ENCODE measurements at places on chromosomes 6 and 20.
A peak's percentile ranks its signal among the peaks of the same experiment; 100 is the strongest.

DNA sequence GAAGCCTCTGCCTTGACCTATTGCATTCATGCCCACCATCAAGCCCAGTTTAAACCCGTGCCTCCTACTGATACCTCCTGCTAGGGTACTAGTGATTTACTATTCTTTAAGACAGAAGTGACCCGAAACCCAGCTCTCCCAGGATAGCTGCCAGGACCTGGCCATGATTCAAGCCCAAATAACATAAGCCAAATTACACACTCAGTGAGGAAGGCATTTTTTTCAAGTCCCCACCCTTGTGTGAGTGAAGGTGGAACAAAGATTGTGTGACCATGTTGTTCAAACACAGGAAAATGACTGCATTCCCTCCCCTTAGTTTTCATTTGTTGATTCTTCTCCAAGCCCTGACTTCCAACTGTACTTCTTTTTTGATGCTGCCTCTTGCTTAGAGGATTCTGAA lies 3.7 kb upstream of the KAT14 start:
- DNase-seq, result no peak

DNA sequence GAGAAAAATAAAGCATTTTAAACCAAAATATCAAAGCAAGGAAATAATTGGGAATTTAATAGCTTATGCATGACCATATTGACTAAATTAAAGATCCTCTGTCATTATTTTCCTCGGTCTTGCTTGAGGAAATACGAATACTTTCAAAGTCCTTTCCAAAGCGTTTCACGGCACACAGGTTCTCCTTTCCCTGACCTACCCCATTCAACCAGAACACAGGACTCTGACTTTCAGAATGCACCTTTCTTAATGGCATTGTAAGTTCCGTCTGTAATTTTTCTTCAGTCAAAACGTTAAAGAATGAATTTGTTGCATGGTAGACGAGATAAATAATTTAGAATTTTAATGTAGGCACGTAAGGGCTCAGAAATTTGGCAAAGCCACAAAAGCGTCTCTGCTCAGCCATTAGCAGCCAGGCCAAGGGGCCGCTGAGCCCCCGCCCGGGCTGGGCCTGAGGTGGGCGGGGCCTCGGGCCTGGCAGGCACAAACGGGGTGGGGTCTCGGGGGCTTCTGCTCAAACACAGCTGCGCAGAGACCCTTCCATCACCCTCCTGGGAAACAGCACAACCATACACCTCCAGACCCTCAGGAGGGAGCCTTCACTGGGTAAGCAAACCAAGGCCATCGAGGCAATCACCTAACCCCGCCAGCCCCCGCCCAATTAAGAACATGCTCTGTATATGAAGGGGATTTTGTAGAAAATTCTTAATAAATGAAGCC lies 3.4 kb downstream of the NEDD9 start:
- DNase-seq, result peak; percentile 55

- DNase-seq, result no peak
These were observed 14.3 kb upstream of the SERINC3 start for GRCh38 chr20:44536175-44536574.

DNA sequence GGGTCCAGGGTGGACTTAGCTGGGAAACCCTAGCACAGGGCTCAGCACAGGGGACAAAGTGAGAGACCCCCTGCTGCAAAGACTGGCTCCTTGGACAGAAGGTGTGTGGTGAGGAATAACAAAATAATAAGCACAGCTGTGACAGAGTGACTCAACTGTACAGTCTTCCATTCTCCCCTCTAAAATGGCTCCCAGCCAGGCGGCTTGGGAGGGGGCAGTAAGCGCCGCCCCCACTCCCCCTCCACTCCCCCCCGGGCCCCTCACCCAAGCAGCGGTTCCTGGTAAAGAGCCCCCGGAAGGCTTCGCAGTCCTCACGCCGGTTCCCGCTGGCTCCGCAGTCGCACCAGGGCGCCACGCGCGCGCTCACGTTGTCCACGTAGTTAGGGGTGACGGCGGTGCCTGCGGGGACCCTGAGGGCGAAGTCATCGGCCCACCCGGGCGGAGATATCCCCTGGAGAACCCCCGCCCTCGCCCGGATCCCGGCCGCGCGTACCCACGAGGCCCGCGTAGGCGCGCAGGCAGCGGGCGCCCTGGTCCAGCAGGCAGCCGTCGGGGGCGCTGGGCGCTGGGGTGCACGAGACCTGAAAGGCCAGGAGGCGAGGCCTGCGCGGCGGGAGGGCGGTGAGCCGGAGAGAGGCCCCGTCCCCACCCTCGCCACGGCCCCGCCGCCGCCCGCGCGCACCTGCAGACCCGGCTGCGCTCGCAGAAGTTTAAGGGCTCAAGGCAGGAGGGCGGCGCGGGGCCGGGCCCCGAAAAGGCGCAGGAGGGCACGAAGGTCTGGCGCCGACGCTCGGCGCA lies 2.7 kb downstream of the GFRA4 start:
- DNase-seq, result no peak

DNA sequence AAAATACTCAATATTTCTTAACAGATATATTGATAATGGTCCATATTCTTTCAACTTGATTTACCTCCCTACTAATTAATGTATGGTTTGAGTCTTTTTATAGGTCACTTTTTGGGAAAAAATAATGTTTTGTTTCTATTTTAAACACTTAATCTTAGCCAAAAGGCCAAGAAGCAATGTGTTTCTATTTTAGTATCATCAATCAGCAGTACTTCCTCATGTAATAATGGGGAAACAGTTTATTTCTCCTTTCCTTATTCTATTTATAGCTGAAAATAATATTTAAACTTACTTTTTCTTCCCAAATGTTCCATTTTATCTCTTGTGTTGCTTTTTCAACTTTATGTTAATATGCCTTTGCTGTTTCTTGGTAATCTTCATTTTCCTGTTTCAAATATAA lies 295.1 kb downstream of the ALDH8A1 start:
- DNase-seq, result no peak

DNA sequence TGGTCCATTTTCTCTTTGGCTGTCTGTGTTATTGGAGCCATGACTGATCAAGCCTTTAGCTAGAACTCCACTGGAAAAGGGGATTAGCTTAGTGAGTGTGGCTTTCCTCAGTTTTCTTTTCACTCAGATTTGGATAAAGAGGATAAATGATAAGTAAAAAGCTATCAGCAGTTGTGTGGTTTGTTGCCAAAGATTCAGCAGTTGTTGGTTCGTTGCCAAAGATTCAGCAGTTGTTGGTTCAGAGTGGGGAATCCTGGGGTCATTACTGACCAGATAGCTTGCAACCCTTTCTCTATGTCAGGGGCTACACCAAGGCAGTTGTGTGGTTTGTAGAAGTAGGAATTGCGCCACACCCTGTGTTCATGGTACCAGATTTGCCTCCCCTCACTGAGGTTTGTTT lies 107.7 kb upstream of the SCP2D1 start:
- no peak for DNase-seq

DNA sequence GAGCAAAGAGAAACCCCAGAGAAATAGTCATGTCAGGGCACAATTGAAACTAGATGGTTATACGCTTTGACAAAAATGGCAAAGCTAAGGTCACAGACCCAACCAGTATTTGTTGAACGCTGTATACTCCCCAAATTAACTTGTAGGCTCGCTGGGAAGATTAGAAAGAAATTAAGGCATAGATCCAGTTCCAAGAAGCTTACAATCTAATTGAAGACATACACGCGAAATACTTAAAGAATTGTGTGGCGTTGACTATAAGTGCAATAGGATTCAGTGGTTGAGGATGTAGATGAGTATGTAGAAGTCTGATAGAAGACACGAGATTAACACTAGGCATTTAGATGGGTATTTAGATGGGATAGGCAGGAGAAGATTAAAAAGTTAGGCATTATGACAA lies 525 bp downstream of the FAM229B start:
- no peak for DNase-seq

- DNase-seq, result peak; percentile 8
These were observed 19.3 kb downstream of the ZNF334 start for GRCh38 chr20:46494077-46494476.

DNA sequence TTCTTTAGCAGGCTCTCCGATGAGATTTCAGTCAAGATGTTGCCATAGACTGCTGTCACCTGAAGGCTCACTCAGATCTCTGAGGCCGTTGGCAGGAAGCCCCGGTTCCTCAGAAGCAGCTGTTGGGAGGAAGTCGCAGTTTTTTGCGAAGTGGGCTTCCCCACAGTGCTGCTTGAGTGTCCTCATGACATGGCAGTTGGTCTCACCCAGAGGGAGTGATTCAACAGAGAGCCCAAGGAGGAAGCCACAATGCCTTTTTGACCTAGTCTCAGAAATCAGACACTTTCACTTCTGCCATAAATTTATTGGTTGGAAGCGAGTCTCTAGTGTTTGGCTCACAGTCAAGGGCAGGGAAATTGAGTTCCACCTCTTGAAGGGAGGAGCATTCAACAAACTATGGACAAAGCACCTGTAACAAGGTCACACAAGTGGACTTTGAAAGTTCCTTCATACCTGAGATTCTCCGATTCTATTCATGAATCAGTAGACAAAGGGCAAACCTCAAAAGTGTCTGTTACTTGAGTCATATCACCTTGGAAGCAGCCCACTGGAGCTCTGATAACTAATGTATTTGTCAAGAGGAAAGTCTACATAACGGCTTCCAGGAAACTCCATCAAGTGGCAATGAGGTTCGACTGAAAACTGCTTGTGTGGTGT lies 208.3 kb downstream of the TASP1 start:
- DNase-seq, result no peak

DNA sequence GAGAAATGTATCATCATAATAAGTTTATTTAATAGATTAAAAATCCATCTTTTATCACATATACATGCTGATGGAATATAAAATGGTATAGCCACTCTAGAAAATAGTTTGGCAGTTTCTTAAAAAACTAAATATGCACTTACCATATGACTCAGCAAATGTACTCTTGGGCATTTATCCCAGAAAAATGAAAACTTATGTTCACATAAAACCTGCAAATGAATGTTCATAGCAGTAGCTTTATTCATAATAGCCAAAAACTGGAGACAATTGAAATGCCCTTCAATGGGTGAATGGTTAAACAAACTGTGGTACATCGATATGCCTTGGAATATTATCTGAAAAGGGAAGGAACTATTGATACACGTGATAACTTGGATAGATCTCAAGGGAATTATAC lies 6.4 kb upstream of the NCOA7 start:
- no peak for DNase-seq

GRCh38 chr6:151998784-151999183 lies 191.3 kb downstream of the ESR1 start:
- DNase-seq, result no peak

DNA sequence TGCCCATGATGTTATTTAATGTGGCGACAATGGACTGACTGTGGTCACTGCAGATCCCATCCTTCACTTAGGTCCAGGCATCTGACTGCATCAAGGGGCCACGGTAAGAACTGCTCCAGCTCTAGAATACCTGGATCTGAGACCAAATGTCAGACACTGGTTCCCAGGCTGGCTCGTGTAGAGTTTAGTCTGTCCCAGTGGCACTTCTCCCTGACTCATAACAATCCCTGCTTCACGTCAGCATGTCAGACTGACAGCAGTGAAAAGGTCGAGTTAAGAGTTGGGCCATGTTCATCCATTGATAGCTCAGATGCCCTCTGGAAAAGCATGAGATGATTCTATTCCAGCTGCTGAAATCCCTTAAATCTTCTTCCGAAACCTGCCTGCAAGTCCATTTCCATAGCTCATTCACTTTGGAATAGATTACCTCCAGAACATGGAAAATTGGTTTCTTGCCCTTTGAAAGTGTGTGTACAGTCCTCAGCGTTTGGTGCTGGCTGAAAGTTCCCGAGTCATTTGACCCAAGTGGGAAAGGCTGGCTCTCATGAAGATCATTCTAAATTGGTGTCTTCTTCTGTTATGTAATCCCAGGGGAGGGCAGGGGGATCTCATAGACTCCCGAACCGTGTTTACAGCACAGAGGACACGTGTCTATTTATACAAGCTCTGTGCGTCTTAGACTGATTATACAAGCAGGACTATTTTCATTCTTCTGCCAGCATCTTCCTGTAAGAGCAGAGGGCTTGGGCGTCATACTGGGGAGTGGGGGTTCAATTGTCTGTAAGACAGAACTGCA lies 160.8 kb downstream of the ZDHHC14 start:
- DNase-seq, result no peak

DNA sequence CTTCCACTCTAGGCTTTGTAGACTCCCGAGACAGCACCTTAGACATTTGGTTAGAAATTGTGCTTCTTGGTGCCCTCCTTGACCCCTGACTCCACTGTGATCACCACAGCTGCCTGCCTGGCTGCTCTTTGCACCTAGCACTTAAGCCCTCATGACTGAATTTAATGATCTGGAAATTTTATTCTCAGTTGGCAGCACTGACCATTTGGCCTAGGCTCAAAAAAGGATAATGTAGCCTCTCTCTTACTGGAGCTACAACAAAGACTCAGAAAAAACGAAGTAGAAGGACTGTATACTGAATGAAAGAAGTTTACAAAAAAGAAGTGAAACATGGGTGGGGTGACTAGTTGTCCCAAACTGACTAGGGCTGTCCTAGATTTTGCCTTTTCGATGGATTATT lies 11.3 kb upstream of the ABRACL start:
- peak; percentile 27 for DNase-seq

DNA sequence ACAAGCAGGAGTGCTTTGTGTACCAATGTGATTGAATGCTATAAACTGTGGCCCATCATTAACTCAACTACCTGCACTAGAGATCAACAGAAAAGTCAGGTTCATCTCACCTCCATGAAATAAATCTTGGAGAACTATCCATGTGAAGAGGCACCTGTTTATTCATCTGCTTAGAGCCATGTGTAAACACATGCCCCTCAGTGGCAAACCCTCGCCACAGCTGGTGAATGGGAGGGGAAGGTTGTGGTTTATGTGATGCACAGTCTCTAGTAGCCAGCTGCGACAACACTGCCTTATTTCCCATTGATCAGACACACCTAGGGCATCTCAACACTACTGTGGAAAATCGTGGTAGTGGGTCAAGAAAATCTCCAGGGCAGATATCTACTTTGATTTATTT lies 640.2 kb downstream of the PTPRT start:
- no peak for DNase-seq

DNA sequence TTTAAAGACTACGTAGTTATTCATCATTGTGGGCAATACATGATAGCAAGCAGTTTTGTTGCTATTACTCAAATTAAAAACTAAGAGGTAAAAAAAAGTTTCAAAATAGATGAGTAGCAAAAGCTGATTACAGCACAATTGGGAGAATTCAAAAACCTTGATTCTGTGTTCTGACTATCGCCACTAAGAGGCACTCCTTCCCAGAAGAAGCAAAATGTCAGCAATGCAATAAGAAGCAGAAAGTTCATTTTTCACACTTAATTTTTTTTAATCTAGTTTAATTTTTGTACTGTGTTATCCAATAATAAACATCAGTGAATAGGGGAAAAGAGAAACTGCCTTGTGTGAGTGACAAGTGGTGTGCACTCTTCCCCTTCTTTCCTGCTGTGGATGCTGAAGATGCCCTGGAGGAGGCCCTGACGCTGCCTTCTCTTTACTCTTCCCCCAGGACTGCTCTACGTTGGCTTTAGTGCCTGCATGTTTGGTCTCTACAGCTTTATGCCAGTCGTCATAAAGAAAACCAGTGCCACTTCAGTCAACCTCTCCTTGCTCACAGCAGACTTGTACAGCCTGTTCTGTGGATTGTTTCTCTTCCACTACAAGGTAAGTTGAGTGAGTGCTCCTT lies 263.2 kb upstream of the PLN start:
- DNase-seq, result no peak
